ENCODE measurements at places on chromosomes 3 and 15.

GRCh38 chr3:135731546-135731945 is 234.0 kb upstream of the PPP2R3A start:
- no peak for DNase-seq

GRCh38 chr3:25165306-25165705 is 262.8 kb upstream of the RARB start:
- DNase-seq, result no peak

- DNase-seq, result no peak
These were observed 47.0 kb downstream of the FRMD4B start for GRCh38 chr3:69338911-69339310.

DNA sequence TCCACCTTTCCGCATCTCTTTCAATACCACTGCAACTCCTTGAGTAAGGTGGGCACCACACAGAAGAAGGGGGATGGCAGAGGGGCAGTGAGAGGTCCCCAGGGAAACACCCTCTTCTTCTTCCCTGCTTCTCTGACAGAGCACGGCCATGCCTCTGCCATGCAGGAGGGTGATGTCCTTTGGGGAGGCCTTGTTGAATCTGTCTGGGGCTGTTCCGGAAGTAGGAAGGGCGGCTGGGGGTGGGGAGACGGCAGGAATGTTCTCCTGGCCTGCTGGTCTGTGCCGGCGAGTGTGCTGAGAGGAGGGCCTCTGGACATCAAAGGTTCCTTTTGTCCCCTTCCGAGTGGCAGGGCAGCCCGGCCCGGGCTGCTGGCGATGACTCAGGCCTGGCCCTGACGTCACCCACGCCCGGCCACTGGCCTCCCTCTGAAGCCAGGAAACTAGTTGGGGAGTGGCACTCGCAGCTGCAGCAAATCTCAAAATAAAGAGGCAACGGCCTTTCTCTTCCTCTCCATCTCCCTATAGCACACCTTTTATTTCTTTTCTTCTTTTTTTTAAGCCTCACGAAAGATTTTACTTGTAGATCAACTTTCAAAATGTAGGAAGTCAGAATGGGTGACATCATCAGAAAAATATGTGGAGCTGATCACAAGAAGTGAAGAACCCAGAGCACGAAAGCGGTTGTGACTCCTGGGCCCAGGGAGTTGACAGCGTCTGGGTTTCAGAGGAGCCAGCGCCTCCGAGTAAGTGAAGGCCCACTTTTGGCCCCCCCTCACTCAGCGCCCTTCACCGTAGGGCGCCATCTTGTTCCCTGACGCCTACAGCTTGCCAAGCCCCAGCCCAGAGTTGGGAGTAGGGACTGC is at the start of gene ZBTB38:
TSS of gene ZBTB38 (plus strand) at position 443 of the 863 bp plus-strand sequence. CDS start 73,885 bp downstream, outside the sequence.
- DNase-seq, result no peak

DNA sequence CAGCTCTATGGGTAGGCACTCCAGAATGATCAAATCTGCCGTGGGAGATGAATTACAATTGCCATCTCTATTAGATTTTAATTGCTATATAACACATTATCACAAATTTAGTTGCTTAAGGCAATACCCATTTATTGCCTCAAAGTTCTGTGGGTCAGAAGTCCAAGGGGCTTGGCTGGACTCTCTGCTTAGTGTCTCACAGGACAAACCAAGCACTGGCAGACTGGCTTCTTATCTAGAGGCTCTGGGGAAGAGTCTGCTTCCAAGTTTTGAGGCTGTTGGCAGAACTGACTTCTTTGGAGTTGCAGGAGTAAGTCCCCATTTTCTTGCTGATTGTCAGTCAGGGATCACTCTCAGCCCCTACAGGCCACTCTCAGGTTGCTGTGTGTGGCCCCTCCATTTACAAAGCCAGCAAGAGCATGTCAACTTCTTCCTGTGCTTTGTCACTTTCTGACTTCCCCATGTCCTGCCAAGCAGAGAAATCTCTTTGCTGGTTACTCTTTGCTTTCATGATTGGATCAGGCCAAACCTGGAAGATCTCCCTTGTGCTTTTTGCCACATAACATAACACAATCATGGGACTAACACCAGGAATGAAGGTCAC is 93.5 kb upstream of the PRICKLE2 start:
- DNase-seq, result no peak

- no peak for DNase-seq
These were observed 100.2 kb upstream of the TLE3 start for GRCh38 chr15:70197945-70198361.

DNA sequence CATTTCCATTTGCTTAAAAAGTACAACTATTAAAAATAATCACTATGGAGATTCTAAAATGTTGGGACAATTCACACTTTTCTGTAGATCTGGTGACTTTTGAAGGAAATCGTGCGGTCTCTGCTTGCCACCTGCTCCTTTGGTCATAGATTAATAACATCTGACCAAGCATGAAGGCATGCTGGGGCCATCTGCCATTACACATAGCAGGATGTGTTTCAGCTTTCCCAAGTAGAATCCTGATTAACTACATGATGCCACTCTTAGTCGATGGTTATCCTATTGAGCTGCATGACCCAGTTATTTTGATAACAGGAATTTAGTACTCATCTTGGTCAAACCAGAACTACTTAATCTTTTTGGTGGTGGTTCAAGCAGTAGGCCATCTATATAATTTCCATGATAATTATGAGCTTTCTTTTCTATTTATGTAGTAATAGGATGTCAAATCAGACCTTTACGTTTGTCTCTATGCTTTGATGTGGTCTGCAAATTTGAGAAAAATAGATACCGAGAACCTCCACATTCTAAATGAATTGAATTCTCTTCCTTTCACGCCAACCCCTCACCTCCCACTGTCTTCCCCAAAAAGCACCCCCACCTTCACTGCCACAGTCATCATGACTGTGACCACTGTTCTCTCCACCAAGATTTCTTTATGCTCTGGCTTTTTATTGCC is 158.1 kb downstream of the DIPK2A start:
- DNase-seq, result no peak
